ENCODE measurements at places on chromosomes 13 and 19.
A peak's percentile ranks its signal among the peaks of the same experiment; 100 is the strongest.

DNA sequence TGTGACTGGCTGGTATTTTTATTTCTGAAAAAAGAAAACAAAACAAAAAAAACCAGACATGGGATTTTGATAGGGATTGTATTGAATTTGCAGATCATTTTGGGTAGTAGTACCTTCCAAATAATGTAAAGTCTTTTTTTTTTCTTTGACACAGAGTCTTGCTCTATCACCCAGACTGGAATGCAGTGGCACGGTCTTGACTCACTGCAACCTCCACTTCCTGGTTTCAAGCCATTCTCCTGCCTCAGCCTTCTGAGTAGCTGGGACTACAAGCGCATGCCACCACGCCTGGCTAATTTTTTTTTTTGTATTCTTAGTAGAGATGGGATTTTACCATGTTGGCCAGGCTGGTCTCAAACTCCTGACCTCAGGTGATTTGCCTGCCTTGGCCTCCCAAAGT, 4.2 kb downstream of the ZNF101 start:
- H3K27me3 ChIP-seq = no peaks in the 10 kb centered on the region
- no peak overlapping the region for H3K27ac ChIP-seq
- no peak for DNase-seq
- no peak overlapping the region for H3K4me3 ChIP-seq

GRCh38 chr13:99527301-99527700, 26.0 kb downstream of the TM9SF2 start:
- no peak overlapping the region for H3K27ac ChIP-seq
- H3K4me1 ChIP-seq = no peaks in the 10 kb centered on the region
- DNase-seq = no peak
- no peaks in the 10 kb centered on the region for H3K27me3 ChIP-seq
- no peak overlapping the region for H3K4me3 ChIP-seq

- peak overlapping the region; percentile 89 for H3K27ac ChIP-seq
- no peaks in the 10 kb centered on the region for H3K27me3 ChIP-seq
- peaks cover 6% of the 10 kb centered on the region for H3K36me3 ChIP-seq
- peak overlapping the region; percentile 62 for H3K4me3 ChIP-seq
- peaks cover 12% of the 10 kb centered on the region for H3K4me1 ChIP-seq
Observed at GRCh38 chr19:34173193-34173956, 1.1 kb downstream of the LSM14A start.

- H3K27me3 ChIP-seq = no peaks in the 10 kb centered on the region
- no peak for DNase-seq
- H3K27ac ChIP-seq = no peak overlapping the region
- no peak overlapping the region for H3K4me3 ChIP-seq
- H3K36me3 ChIP-seq = peaks cover 15% of the 10 kb centered on the region
Observed at GRCh38 chr19:57302020-57302465, 18.2 kb upstream of the ZNF543 start.

GRCh38 chr13:44622708-44623107, 46.6 kb upstream of the TSC22D1 start:
- no peak for DNase-seq
- peaks cover 3% of the 10 kb centered on the region for H3K4me1 ChIP-seq
- H3K27ac ChIP-seq = no peak overlapping the region

DNA sequence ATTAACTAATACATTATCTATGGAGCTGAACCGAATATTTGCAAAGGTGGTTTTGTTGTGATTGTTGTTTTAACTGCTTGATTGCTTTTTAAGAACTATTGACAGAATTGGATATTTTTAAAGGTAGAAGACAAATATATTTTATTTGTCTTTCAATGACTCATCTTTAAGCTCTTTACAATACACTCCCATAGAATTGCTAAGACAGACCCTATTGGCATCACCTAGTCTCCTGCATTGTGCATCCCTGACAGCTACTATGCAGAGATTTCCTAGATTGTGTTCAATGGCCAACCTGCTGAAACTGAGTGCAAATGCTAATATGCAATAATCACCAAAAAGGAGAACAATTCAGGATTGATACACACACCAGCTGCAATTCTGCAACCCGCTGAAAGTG, 19.7 kb upstream of the SCEL start:
- no peak for DNase-seq
- no peak overlapping the region for H3K4me3 ChIP-seq
- H3K27ac ChIP-seq = no peak overlapping the region

DNA sequence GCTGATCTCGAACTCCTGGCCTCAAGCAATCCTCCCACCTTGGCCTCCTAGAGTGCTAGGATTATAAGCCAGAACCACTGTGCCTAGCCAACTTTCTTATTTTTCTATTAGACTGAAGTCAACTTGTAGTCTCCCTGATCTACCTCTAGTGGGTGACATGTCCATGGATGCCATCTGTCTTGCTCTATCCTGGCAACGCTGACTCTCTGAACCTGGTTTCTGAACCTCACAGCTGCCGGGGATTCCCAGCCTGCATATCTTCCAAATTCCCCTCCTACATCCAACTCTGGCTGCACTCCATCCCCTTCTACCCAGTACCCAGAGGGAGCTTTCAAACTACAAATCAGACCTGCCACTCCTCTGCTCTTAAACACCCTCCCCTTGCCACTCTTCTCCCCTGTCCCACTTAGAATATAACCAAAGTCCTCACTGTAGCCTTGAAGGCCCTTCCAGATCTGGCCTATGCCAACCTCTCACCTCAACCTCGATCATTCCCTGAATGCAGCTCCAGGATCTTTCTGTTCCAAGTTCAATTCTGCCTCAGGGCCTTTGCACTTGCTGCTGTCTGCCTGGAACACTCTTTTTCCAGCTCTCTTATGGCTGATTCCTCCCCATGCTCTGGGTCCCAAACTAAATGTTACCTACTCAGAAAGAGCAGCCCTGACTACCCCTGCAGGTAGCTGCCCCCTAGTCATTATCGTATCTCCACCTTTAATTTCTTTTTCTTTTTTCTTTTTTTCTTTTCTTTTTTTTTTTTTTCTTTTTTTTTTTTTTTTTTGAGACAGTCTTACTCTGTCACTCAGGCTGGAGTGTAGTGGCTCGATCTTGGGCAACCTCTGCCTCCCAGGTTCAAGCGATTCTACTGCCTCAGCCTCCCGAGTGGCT, 2.2 kb downstream of the CLIP3 start:
- H3K36me3 ChIP-seq = peaks cover 15% of the 10 kb centered on the region
- no peak for DNase-seq
- H3K27me3 ChIP-seq = no peaks in the 10 kb centered on the region
- H3K27ac ChIP-seq = no peak overlapping the region
- H3K4me1 ChIP-seq = peaks cover 5% of the 10 kb centered on the region

- H3K4me3 ChIP-seq = no peak overlapping the region
- DNase-seq = no peak
- H3K36me3 ChIP-seq = peaks cover 6% of the 10 kb centered on the region
- no peaks in the 10 kb centered on the region for H3K4me1 ChIP-seq
Observed at GRCh38 chr13:44951184-44951583, 38.1 kb downstream of the NUFIP1 start.

- H3K27ac ChIP-seq = peak overlapping the region; percentile 45
- peak overlapping the region; percentile 66 for H3K4me3 ChIP-seq
- DNase-seq = no peak
- no peaks in the 10 kb centered on the region for H3K27me3 ChIP-seq
Observed at GRCh38 chr19:49579947-49580263, 451 bp downstream of the NOSIP start.

DNA sequence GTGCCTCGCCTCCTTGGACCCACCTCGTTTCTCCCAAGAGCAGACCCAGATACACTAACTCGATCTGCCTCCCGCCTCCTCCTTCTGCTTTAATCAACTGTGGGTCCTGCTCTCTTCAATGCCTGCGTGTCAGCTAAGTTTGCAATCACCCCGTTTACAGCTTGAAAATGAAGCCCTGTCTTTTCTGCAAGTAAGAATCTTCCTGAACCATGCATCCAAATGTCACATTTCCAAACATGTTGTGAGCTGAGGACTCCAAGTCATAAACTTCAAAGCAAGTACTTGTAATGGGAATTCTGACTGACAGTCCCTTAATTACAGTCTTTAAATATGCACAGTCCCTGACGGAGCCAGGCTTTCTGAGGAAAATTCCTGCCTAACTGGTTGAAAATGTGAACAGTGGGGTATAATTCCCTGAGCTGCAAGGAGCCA, 154.9 kb upstream of the UQCRFS1 start:
- peaks cover 6% of the 10 kb centered on the region for H3K27me3 ChIP-seq
- H3K36me3 ChIP-seq = no peaks in the 10 kb centered on the region
- H3K4me1 ChIP-seq = no peaks in the 10 kb centered on the region

DNA sequence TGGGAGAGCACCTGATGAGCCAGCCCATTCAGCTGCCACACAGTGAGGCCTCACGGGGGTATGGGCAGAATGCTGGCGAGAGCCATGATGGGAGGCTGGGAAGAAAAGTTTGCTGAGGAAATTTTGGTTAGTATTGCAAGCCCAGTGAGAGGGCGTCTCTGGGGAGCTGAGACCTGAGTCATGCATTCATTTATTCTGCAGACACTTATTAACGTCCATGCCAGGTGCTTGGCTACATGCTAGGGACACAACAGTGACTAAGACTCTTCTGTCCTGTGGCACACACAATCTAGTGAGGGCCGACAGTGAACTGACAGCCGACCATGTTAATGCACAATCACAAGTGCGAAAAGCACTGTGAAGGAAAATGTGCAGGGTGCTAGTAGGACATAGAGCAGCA, 27.2 kb downstream of the WDR62 start:
- H3K4me1 ChIP-seq = no peaks in the 10 kb centered on the region
- no peak for DNase-seq
- peaks cover 18% of the 10 kb centered on the region for H3K36me3 ChIP-seq
- no peak overlapping the region for H3K27ac ChIP-seq
- H3K27me3 ChIP-seq = no peaks in the 10 kb centered on the region

DNA sequence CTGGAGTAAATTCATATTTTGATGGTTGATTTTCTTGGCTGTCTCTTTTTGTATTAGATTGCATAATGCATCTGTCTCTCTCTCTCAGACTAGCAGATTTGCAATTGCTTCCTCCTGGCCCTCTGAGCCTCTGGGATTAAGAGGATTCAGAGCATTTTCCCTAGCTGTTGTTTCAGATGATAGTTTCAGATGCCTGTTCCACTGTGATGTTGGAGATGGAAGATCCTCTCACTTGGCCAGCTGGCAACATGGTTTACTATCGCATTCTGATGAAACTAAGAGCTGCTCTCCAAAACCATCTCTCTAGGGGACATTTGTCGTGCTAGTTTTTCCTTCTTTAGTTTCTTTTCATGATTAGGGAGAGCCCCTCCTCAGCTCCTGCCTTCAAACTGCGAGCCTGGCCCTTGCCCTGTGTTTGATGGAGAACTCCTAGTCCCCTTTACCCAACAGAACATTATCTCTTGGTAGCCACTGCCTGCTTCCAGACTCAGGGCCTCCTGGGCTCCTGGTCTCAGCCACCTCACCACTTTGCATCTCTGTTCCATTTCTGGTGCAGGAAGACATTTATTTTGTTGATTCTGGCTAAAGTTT, 244.6 kb downstream of the B3GLCT start:
- no peak overlapping the region for H3K27ac ChIP-seq
- H3K36me3 ChIP-seq = no peaks in the 10 kb centered on the region
- H3K4me1 ChIP-seq = no peaks in the 10 kb centered on the region
- DNase-seq = no peak
- H3K27me3 ChIP-seq = no peaks in the 10 kb centered on the region

DNA sequence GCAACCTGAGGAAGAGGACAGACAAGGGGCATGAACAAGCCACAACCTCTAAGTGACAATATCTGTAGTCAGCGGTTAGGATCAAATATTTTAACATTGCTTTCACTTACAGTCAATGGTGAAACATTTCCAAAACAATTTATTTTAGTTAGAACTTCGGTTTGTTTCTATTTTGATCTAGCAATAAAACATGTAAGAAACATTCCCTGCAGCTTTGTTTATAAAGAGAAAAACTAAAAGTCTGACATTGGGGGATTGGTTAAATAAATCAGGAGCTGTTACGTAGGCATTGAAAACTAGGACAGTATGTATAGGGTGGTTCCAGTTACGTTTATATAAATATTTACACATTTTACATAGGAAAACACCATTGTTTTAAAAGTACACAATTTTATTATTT, 3.4 kb downstream of the URI1 start:
- no peaks in the 10 kb centered on the region for H3K36me3 ChIP-seq
- H3K4me3 ChIP-seq = no peak overlapping the region
- no peaks in the 10 kb centered on the region for H3K27me3 ChIP-seq

- H3K4me1 ChIP-seq = no peaks in the 10 kb centered on the region
- no peak for DNase-seq
- no peaks in the 10 kb centered on the region for H3K27me3 ChIP-seq
Observed at GRCh38 chr13:66751691-66752090, 478.4 kb downstream of the PCDH9 start.

- no peaks in the 10 kb centered on the region for H3K36me3 ChIP-seq
- peak overlapping the region; percentile 57 for H3K27ac ChIP-seq
- H3K4me1 ChIP-seq = peaks cover 50% of the 10 kb centered on the region
Observed at GRCh38 chr19:38248421-38248820, 7.8 kb downstream of the PPP1R14A start.
